ENCODE measurements at places on chromosomes 11 and 22.

DNA sequence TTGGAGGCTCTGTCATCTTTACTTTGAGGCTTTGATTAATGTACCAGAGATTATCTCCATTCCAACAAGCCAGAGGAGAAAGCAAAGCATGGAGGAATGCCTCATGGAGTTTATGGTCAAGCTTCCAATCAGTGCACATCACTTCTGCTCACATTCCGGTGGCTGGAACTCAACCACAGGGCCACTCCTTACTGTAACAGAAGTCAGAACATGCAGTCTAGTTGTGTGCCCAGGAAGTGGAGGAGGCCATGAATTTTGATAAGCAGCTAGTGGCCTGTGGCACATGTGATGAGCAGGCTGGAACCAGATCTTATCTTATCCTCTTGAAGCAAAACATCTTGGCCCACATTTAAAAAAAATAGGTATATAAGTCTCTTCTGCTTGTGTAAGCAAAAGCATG lies 258.9 kb upstream of the ARHGAP20 start:
- H3K36me3 ChIP-seq = no peaks in the 10 kb centered on the region
- no peak overlapping the region for H3K27ac ChIP-seq
- no peak overlapping the region for H3K4me3 ChIP-seq
- no peak for DNase-seq
- peaks cover 11% of the 10 kb centered on the region for H3K27me3 ChIP-seq
- H3K4me1 ChIP-seq = no peaks in the 10 kb centered on the region

DNA sequence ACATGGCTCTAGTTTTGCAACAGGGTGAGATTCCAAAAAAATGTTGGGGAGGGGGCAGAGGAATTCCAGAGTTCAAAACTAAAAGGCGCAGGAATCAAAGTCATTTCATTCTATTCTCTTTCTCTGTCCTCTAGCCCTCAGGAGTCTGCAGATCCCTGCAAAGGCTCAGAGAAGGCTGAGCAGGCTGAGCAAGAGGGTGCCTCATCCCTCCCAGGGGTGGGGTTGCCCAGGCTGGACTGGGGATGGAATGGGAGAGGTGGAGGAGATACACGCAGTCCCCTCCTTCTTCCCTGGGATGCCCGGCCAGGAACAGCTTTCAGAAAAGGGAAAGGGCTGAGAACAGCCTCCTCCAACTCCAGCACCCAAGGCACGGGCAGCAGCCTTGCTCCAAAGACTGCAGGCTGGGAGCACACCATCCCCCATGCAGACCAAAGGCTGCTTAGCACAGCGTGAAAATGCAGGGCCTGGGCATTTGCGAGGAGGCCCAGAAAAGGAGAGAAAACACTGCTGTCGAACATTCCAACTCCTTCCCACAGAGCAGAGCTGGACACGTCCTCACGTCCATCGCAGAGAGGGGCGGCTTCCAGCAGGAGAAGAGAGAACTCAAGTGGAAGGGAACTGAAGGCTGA lies 51.8 kb downstream of the MN1 start:
- H3K4me1 ChIP-seq = peaks cover 49% of the 10 kb centered on the region
- peaks cover 25% of the 10 kb centered on the region for H3K27me3 ChIP-seq
- no peak for DNase-seq
- peak overlapping the region; percentile 77 for H3K27ac ChIP-seq
- H3K36me3 ChIP-seq = peaks cover 7% of the 10 kb centered on the region

DNA sequence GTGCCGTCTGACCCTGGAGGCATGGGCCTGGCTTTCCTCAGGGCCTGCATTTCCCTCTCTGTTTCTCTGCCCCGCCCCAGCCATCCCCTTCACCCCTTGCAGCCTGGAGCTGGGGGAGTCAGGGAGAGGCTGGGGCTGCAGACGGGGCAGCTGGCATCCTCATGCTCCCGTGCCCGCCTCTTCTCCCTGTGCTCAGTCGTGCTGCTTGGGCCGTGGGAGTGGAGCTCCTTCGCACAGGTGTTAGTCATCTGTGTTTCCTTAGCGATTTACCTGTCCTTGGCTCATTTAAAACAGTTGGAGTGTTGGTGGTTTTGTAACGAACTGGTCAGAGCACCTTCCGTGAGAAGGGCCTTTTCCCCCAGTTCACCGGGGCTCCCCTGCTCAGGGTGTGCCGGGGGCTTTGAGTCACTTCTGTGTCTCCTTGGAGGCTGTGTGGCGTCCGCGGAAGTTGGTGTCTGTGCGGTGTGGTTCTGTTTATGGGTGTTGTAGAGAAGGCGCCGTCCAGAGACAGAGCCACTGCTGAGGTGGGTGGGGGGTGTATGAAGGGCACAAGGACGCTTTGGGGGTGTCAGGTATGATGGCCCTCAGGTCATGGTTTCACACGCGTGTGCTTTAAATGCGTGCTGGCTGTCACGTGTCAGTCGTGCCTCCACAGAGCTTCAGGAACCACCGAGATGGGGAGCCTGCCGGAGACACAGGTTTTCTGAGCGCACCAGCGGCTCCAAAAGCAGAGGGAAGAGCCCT lies 19.5 kb downstream of the BRSK2 start:
- H3K4me3 ChIP-seq = no peak overlapping the region
- no peak for DNase-seq
- H3K27me3 ChIP-seq = peaks cover 7% of the 10 kb centered on the region
- no peak overlapping the region for H3K27ac ChIP-seq
- H3K36me3 ChIP-seq = no peaks in the 10 kb centered on the region

- H3K27ac ChIP-seq = no peak overlapping the region
- no peaks in the 10 kb centered on the region for H3K27me3 ChIP-seq
- H3K4me3 ChIP-seq = no peak overlapping the region
- no peaks in the 10 kb centered on the region for H3K4me1 ChIP-seq
- H3K36me3 ChIP-seq = no peaks in the 10 kb centered on the region
Observed at GRCh38 chr22:30643055-30643875, 7.7 kb downstream of the SLC35E4 start.

- no peak overlapping the region for H3K27ac ChIP-seq
- DNase-seq = no peak
- H3K4me3 ChIP-seq = no peak overlapping the region
- H3K27me3 ChIP-seq = no peaks in the 10 kb centered on the region
- H3K4me1 ChIP-seq = no peaks in the 10 kb centered on the region
- no peaks in the 10 kb centered on the region for H3K36me3 ChIP-seq
Observed at GRCh38 chr22:46087816-46088277, 62.5 kb upstream of the PPARA start.

DNA sequence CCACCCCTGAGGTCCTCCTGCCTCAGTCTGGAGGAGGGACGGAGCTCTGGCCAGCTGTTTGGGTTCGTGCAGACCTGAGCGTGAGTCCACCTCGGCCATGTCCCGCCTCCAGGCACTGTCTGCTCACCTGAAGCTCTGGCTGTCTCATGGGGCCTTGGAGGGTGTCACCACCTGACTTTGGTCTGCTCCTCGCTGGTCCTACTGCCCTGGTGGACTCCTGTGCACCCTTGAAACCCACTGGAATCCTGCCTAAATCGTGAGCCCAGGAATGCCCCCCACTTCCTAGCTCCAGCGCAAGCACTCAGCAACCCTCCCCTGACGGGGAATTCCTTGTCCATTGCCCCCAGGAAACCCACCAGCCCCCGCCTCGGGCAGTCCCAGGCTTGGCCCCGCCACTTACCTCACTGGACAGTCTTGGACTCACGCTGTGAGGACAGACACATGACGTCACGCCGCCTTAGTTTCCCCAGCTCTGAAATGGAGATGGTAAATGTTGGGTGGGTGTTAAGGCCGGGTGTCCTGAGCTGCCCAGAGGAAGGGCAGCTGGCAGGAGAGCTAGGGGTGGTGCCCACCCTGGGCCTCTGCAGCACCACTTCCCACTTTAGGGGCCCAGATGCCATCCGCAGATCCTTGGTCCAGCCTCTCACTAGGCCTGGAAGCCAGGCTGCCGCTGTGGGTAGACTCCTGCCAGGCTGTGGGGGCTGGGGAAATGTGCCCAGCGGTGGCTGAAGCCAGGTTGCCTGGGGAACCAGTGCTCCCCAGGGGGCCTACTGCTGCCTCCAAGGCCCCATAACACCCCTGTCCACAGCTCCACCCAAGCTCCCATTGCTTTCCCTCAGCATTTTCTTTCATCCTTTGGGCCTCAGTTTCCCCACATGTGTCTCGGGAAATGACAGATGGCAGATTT lies 18.2 kb upstream of the TBX1 start:
- DNase-seq = no peak
- H3K4me3 ChIP-seq = no peak overlapping the region
- H3K27me3 ChIP-seq = no peaks in the 10 kb centered on the region
- no peaks in the 10 kb centered on the region for H3K36me3 ChIP-seq
- no peak overlapping the region for H3K27ac ChIP-seq

GRCh38 chr11:34275486-34275885 lies 82.3 kb downstream of the ABTB2 start:
- peaks cover 19% of the 10 kb centered on the region for H3K4me1 ChIP-seq
- H3K27me3 ChIP-seq = no peaks in the 10 kb centered on the region
- H3K27ac ChIP-seq = peak overlapping the region; percentile 97
- DNase-seq = no peak
- no peaks in the 10 kb centered on the region for H3K36me3 ChIP-seq

DNA sequence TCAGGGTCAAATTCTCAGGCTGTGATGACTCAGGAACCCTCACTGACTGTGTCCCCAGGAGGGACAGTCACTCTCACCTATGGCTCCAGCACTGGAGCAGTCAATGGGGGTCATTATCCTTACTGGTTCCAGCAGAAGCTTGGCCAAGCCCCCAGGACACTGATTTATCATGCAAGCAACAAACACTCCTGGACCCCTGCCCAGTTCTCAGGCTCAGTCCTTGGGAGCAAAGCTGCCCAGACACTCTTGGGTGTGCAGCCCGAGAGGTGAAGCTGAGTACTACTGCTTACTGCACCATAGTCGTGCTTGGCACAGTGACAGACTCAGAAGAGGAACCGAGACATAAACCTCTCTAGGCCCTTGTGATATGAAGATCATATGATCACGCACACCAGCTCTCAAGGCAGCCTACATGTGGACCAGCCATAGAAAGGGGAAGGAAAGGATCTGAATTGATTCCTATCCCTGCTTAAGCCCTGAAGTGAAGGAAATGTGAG lies 58.2 kb downstream of the ZNF280B start:
- H3K4me1 ChIP-seq = no peaks in the 10 kb centered on the region
- no peaks in the 10 kb centered on the region for H3K36me3 ChIP-seq
- H3K4me3 ChIP-seq = no peak overlapping the region
- H3K27ac ChIP-seq = no peak overlapping the region
- DNase-seq = no peak

All from mesothelial cell of epicardium (in vitro differentiated cells).